HS-27A (cell line): ENCODE measurements at places on chromosomes 7 and 10.
A peak's percentile ranks its signal among the peaks of the same experiment; 100 is the strongest.

- DNase-seq = no peak
These were observed 346.9 kb upstream of the PRKCQ start for GRCh38 chr10:6926971-6927370.

GRCh38 chr10:11930312-11930978 is 107.3 kb downstream of the PROSER2 start:
- DNase-seq = no peak

- DNase-seq = no peak
These were observed 6.1 kb downstream of the RBM20 start for GRCh38 chr10:110650265-110650668.

DNA sequence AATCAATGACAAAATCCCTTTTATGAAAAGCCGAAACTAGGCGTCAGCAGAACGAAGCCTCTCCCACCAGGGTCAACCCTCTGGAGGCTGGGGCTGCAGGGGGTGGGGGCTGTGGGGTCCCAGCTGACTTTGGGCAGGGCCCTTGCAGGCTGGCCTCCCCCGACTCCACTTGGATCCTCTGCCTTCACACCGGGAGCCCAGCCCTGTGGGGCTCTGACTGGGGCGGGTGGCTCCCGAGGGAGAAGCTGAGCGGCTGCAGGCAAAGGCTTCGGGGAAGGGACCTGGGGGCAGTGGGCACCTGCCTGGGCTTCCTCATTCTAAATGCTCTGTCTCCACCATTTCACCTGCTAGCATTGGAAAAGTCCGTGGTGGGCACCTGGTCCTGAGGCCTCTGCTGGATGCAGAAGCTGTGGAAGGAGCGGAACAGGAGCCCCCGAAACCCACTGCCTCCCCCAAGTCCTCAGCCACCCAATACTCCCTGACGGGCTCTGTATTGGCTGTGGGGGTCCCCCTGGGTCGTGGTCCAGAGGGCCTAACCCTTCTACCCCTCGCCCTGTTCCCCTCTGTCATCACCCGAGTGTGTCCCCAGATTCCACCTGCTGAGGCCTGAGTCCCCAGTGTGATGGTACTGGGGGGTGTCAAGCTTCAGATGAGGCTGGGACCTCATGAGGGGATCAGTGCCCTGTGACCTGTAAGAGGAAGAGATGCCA is 108.6 kb downstream of the DNAJB6 start:
- no peak for DNase-seq

GRCh38 chr7:118013252-118014010 is 140.2 kb upstream of the CTTNBP2 start:
- DNase-seq = no peak

- DNase-seq = no peak
These were observed 117.6 kb upstream of the PDLIM1 start for GRCh38 chr10:95408148-95408960.

GRCh38 chr10:119896937-119897770 is 4.6 kb downstream of the SEC23IP start:
- no peak for DNase-seq

GRCh38 chr7:55534262-55534915 is 37.9 kb downstream of the VOPP1 start:
- peak; percentile 57 for DNase-seq

DNA sequence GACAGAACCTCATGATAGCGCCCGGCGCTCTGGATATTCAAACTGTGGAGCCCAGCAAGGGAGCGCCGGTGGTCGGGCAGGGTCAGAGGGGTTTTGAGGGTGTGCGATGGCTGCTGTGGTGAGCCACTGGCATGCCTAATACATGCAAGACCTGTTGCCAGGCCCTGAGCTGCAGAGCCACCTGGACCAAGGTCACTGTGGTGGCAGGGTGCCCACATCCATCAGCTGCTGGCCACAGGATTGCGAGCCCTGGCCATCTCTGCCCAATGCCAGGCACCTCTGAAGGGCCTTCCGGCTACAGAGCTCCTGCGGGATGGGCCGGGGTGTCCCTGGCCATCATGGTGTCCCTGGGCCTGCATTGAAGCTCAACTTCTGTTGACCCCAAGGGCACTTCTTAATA is 123.0 kb upstream of the TNRC18 start:
- DNase-seq = no peak

- no peak for DNase-seq
These were observed 83.2 kb downstream of the USP6NL start for GRCh38 chr10:11528286-11528685.

GRCh38 chr10:79336739-79337138 is 10.5 kb upstream of the PPIF start:
- DNase-seq = no peak

- DNase-seq = no peak
These were observed 4.7 kb upstream of the PLXDC2 start for GRCh38 chr10:19811540-19811939.

- no peak for DNase-seq
These were observed 3.1 kb downstream of the STRA8 start for GRCh38 chr7:135236727-135237126.

DNA sequence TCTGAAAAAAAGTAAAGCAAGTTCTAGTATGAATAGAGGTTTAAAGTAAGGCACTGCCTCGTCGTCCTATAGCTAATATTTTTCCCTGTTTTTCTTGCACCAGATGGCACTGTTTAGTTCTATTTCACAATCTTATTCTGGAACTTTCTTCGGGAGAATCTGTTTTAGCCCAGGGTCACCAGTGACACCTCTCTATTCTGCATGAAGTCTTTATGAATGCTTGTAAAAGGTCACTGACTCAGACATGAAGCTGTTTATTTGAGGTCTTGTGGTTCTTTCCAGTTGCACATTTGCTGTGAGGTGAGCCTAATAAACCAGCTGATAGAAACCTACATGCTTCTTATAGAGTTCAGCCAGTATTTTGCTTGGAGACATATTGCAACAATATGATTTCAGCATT is 444.3 kb downstream of the AUTS2 start:
- DNase-seq = no peak

DNA sequence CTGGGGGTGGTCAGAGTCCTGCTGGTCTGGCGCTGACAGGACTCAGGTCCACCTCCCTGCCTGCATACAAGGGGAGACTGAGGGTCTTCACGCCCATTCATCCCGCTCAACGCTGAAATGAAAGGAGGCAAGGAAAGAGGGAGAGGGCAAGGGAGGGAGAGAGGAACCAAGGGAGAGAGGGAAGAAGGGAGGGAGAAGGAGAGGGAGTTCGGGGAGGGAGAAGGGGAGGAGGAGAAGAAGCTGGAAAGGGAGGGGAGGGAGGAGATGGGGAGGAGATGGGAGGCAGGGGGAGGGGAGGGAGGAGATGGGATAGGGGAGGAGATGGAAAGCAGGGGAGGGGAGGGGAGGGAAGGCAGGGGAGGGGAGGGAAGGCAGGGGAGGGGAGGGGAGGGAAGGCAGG is 69.4 kb upstream of the INPP5A start:
- no peak for DNase-seq

GRCh38 chr7:84009051-84009450 is 185.5 kb downstream of the SEMA3A start:
- no peak for DNase-seq

GRCh38 chr7:51239691-51240090 is 76.9 kb downstream of the COBL start:
- no peak for DNase-seq

- DNase-seq = no peak
These were observed 219.9 kb downstream of the SUGCT start for GRCh38 chr7:40354711-40355110.

- no peak for DNase-seq
These were observed 84.4 kb downstream of the GLI3 start for GRCh38 chr7:42152329-42153205.

GRCh38 chr7:1513657-1514095 is 9.5 kb upstream of the INTS1 start:
- no peak for DNase-seq

GRCh38 chr7:143041346-143041745 is 10.8 kb upstream of the OR6V1 start:
- DNase-seq = no peak

- DNase-seq = no peak
These were observed 263.8 kb downstream of the PTEN start for GRCh38 chr10:88127269-88127668.

GRCh38 chr7:40474790-40475680 is 340.2 kb downstream of the SUGCT start:
- no peak for DNase-seq

- DNase-seq = no peak
These were observed 1.0 kb upstream of the KIAA1549 start for GRCh38 chr7:138982204-138982623.

- no peak for DNase-seq
These were observed 44.7 kb upstream of the PITRM1 start for GRCh38 chr10:3217301-3217700.

DNA sequence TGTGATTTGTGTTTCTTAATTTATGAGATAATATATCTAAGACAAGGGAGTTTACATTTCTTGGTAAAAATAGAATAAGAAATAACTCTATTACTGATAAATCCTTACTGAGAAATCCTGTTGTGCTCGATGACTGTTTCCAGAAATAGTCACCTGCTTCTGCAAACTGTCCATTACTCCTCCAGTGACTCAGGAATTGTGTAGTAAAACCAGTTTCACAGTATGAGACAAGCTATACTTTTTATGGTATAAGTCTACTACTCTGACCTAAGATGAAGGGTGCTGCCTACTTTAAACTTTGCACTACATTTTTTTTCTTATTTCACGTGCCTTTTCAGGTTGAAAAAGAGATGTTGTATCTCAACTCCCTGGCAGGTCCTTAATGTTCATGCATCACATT is 6.8 kb upstream of the ANKRD22 start:
- DNase-seq = no peak

GRCh38 chr10:58641095-58641531 is 128.4 kb downstream of the BICC1 start:
- no peak for DNase-seq

- DNase-seq = no peak
These were observed 27.8 kb downstream of the POU6F2 start for GRCh38 chr7:39005461-39005860.

- no peak for DNase-seq
These were observed 89.7 kb downstream of the PTPRE start for GRCh38 chr10:127996586-127996985.

DNA sequence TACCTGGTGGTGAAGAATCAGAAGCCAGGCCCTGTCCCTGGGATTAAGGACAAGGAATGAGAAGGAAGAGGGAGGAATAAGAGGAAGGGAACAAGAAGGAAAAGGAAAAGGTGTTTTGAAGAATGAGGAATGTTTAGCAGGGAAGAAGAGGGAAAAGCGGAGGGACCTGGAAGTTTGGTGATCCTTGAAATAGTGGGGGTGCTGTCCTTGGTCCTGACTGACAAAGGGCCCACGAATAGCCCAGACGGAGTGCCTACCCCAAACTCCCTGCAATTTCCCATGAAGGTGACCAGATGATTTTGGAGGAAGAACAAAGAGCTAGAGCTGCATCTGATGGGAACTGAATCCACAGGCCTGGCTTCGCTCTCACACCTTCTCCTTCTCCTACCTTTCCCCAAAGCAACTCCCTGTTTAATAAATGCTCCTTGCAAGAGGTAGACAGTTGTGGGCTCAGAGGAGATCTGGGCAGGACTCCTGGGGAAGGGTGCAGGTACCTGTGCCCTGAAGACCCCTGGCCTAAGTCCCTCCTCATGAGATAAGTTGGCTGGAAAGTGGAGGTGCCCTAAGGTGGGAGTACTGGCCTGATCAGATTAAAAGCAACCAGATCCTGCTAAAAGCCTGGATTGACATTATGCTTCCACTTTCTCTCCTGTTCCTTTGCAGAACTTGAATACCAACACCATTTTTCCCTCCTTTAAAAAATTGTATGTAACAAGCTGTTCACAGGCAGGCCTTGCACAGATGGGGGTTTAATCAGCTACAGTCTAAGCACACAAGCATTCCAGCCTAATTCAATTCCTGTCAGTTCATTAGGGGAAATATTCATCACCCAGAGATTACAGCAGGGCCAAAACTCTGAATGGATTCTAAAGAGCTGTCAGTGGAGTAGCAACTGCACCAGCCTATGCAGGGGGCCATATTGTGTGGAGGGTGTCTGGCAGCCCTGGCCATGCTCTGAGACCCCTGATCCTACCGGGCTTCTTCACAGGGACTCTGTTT is 19.4 kb downstream of the KAZALD1 start:
- DNase-seq = no peak

GRCh38 chr7:27101171-27101956 is 1.1 kb downstream of the HOXA2 start:
- no peak for DNase-seq
